Tibial artery (tissue), 4 donors: ENCODE measurements at places on chromosomes 5 and 9.

- DNase-seq: no peak
These were observed 73.2 kb downstream of the UBAP1 start for GRCh38 chr9:34252016-34252415.

DNA sequence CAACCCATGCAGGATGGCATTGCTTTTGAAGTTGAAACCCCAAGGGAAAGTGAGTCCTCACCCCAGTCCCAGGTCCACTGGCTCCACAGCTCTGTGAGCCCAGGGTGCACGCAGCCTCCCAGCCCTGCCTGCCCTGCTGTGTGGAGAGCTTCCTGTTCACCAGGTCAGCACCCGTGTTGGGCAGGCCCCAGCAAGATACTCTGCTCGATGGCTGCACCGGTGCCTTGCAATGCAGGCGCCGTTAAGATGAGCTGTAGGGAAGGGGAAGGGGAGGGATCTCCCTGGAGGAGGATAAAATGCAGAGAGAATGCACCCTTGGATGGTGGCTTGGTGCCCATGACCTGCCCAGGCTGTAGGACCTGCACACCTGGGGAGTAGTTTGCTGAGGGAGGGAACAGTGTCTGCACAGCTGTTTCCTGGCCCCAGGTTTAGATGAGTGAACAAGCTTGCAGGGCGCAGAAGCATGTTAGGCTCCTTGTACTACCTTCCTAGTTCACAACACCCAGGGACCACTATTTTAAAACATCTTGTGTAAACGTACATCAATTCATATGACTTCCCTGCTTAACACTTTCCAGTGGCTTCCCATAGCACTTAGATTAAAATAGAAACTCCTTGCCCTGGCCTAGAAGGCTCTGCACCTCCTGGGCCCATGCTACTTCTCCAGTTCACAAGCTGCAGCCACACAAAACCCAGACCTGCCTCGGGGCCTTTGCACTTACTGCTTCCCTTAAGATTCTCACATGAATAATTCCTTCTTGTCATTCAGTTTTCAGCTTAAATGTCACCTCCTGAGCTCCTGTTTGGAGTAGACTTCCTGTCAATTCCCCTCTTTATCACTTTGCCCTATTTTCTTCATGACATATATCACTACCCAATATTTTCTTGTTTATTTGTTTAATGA is 19.6 kb downstream of the FAT2 start:
- DNase-seq: no peak

DNA sequence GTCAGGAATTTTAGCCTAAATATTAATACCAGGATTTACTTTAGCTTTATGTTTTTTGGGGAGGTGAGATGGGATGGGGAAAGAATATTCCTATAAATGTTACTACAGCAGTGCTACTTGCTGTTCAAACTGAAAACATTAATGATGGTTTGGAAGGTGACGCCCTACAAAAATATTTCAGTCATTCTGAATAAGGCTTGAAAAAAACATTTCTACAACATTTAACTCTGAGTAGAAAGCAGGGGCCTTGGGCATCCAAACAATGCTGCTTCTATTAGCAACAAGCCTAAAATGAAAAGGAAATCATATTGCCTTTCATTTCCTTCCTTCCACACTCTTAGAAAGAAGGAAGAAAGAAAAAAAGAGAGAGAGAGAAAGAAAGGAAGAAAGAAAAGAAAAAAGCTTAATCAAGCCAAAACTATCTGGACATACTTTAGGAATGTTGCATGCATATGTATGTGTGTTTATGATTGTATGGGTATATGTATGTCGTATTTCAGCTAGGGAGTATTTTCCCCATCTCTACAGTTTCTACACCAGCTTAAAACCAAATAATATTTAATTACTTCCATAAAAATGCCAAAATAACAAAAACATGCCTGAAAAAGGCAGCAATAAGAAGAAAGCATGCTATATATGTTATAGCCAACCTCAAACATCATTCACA is 16.3 kb upstream of the DAB2 start:
- no peak for DNase-seq

- no peak for DNase-seq
These were observed 328.8 kb upstream of the BRINP1 start for GRCh38 chr9:119697996-119698395.

- DNase-seq: peak; percentile 94
These were observed 5.7 kb upstream of the NOTCH1 start for GRCh38 chr9:136551401-136552116.

DNA sequence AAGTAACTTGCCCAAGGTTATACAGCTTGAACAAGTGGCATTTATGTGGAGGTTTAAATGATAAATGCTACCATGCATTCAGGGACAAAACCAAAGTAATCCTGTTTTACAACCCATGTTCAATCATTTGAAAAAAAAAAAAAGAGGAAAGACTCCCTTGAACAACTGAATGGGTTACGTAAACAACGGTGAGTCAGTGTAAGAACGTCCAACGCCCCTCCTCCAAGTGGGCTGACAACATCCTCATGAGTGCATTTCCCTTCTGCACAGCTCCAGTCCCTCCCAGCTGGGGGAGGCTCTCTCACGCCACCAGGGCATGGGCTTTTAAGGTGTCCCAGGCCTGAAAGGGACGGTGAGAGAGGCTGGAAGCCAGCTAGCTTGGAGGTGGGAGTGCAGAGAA is 90.0 kb downstream of the PRRT1B start:
- peak; percentile 93 for DNase-seq

- no peak for DNase-seq
These were observed 381.1 kb downstream of the RASEF start for GRCh38 chr9:82681809-82682208.

GRCh38 chr5:176776141-176776865 is 34.1 kb upstream of the UNC5A start:
- DNase-seq: peak; percentile 27

- no peak for DNase-seq
These were observed 4.1 kb downstream of the LRSAM1 start for GRCh38 chr9:127455324-127455992.

DNA sequence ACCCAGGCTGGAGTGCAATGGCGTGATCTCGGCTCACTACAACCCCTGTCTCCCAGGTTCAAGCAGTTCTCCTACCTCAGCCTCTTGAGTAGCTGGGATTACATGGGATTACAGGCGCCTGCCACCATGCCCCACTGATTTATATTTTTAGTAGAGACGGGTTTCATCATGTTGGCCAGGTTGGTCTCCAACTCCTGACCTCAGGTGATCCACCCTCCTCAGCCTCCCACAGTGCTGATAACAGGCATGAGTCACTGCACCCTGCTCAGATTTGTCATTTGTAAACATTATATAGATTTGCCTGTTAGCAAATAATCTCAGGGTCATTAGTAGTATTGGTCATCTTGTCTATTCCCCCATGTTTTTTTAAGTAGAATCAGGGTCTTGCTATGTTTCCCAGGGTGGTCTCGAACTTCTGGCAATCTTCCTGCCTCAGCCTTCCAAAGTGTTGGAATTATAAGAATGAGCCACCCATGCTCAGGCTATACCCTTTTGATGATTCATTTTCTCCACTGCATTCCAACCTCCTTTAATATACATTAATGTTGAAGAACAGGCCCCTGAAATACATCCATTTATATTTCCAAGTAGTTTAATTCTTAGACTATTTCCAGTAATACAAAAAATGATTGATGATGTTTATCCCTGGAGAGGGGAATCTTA is 17.3 kb downstream of the CENPH start:
- DNase-seq: no peak

DNA sequence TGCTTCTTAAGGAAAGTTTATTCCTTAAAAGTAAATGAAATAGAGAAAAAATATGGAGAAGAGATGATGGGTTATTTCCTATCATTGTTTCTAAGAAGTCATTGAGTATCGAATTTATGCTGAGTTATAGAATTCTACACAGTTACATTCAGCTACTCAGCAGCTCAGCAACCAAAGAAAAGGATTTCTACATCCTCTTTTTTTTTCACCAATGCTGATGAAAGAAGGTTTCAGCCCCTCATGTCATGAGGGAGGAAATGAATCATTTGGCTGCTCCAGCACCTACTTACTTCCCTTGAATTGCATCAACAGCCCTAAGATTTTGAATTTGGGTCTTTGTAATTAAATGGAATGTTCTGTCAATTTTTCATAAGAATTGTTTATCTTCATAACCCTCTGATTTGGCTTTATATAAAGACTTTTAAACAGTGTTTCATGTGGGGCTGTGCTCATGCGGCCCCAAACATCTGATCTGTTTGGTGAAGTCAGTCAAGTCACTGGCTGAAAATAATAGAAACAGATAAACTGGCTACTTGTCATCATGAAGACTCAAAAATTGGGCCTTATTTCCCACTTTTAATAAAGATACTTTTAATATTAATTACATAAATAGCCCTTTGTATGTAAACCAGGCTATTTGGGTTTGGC is 18.5 kb upstream of the SNX2 start:
- DNase-seq: no peak

DNA sequence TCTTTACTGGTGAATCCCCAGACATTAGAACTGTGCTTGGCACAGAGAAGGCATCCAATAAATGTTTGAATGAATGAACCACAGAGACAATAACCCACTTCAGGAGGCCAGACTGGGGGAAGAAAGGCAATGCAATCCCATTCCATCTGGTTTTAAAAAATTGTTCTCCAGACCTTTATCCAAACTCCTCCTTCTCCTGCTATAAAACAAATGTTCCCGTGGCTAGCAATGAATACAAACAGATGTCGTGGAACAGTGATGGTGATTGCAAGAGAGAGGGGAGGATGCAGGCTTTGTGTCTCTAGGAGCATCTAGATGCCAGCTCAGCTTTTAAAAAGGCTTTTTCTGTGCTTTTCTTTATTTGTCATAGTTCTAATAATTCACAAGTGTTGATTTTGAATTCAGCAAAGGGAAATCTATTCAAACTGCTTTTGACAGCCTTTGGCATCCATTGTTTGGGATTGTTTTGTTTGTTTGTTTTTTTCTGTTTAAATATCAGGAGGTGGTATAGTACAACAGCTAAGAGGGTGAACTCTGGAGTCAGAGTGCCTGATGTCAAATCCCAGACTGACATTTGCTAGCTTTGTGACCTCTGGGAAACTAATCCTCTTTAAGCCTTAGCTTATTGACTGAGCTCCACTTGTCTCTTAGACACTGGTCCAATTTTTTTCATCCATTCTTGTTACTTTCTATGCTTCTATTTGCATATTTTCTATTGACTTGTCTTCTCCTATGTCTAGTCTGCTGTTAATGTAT is 59.1 kb downstream of the TNFSF15 start:
- no peak for DNase-seq

GRCh38 chr5:107012371-107012770 is 658.4 kb downstream of the EFNA5 start:
- no peak for DNase-seq

DNA sequence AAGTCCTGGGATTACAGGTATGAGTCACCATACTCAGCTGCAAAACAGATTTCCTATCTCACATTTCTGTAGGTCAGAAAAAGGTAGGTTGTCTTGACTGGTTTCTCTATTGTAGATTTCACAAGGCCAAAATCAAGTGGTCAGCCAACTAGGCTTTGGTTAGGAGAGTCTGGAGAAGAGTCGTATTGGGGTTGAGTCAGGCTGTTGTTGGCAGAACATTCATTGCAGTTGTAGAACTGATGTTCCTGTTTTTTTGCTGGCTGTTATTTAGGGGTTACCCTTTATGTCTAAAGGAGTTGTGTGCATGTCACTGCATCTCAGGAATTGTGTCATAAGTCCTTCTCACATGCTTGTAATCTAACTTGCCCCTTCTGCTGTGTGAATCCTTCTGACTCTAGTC is 814.2 kb upstream of the GRAMD2B start:
- DNase-seq: no peak

GRCh38 chr9:93815135-93815534 is 140.0 kb downstream of the BARX1 start:
- no peak for DNase-seq

DNA sequence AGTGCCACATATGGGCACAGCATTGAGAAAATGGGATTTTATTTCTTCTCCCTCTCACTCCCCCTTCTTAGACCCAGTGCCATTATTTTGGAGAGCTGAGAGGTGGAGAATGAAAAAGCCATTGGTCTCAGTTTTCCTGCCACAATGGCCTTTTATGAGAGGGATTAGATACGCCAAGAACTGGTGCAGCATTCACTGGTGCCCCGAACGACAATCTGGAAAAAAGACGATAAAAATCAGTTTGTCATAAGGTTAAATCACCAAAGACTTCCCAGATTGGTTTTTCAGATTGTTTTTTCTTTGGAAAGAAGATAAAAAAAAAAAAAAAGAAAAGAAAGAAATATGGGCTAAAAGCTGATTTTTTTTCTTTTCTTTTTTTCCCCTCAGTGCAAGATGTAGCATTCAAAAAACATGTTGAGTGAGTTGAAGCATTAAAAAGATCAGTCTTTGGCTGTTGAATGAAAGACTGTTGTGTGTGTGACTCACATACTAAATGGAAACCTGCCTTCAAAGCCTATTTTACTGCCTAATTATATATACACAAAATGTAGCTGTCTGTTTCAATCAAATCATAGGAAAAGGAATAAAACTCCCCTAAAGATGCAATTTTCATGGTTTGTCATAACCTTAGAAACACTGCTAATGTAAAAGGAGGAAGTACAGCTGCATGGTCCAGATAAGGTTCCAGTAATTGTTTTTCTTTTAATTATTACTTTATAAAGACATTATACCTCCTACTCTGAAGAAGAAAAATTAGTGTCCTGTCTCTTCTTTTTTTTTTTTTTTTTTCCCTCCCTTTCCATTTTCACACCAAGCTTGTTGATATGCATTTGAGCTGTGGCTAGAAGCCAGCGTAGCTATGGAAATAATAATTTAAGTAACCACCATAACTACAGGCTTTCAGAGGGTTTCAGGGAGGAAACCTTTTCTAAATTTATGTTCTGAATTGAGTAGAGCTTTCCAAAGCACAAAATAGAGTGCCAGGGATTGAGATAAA is 27.2 kb upstream of the ZNF608 start:
- DNase-seq: no peak

DNA sequence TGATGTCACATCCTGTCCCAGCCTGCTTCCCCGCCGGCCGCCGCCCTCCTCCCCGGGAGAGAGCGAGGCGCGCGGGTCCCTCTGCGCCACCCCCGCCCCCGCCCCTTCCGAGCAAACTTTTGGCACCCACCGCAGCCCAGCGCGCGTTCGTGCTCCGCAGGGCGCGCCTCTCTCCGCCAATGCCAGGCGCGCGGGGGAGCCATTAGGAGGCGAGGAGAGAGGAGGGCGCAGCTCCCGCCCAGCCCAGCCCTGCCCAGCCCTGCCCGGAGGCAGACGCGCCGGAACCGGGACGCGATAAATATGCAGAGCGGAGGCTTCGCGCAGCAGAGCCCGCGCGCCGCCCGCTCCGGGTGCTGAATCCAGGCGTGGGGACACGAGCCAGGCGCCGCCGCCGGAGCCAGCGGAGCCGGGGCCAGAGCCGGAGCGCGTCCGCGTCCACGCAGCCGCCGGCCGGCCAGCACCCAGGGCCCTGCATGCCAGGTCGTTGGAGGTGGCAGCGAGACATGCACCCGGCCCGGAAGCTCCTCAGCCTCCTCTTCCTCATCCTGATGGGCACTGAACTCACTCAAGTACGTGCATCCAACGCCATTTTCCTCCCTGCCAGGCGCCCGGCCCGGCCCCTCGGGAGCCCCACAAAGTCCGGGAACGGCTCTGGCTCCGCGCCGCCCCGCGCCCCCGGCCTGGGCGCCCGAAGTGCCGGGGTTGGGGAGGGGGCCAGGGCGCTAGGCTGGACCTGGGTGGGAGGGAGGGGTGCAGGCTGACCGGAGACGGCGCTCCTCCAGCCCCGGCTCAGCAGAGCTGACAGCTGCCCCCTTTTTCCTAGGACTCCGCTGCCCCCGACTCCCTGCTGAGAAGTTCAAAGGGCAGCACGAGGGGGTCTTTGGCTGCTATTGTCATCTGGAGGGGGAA is 12.0 kb upstream of the OLFM1 start:
- DNase-seq: peak; percentile 83
